ENCODE measurements at places on chromosomes 4 and X.

GRCh38 chr4:138841343-138841742 lies 174.2 kb upstream of the NOCT start:
- DNase-seq: no peak

GRCh38 chrX:44914532-44915198 lies 41.7 kb downstream of the KDM6A start:
- DNase-seq: no peak

GRCh38 chr4:176781739-176782100 lies 11.0 kb downstream of the VEGFC start:
- DNase-seq: no peak

GRCh38 chr4:87838890-87839591 lies 6.3 kb downstream of the MEPE start:
- DNase-seq: no peak

GRCh38 chrX:52353838-52354237 lies 15.0 kb upstream of the XAGE2 start:
- DNase-seq: no peak

- DNase-seq: no peak
These were observed 35.2 kb upstream of the AMBN start for GRCh38 chr4:70556856-70557255.

DNA sequence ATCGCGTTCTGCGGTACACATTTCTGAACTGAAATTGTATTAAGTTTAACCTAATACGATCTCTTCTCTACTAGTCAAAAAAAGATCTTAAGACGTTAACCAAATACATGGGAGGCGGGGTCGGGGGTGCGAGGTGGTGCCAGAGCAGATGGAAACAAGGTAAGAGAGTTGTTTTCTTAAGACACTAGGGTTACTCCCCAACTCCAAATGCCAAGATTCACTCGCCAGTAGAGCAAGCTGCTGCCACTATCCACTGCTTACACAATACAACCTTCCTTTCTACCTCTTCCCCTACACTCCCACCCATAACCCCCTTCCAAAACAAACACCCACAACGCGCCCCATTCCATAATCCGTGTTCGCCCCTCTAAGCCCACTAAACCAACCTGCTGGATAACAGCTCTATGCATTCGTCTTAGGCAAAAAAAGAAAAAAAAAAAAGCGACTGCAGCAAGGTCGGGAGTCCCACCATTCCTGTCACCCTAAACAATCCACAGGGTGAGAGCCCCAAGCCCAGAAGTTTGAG lies 1.3 kb downstream of the LCORL start:
- peak; percentile 21 for DNase-seq

- DNase-seq: no peak
These were observed 2.2 kb downstream of the PLXNB3 start for GRCh38 chrX:153766098-153766817.

DNA sequence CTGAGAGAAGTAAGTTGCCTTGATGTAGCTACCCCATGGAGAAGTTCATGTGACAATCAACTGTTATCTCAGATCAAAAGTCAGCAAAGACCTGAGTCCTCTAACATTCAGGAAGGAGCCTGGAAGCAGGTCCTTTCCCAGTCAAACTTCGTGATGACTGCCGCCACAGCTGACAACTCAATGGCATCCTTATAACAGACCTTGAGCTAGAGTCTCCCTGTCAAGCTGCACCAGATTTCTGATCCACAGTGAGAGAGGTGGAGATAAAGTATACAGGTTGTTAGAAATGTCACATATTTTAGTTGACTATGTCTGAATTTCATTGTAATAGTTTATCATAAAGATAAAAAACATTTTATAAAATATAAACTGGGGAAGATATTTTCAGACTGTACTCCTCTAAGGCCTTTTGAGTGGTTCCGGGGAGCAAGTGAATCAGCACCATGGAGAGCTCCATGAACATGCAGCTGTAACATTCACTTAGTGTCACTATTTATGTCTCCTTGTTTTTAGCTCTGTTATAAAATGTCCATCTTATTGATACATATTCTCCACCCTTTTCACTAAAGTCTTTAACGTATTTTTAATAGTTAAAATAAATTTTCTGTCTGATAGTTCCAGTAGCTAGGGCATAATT lies 1653.5 kb upstream of the AGA start:
- DNase-seq: no peak

DNA sequence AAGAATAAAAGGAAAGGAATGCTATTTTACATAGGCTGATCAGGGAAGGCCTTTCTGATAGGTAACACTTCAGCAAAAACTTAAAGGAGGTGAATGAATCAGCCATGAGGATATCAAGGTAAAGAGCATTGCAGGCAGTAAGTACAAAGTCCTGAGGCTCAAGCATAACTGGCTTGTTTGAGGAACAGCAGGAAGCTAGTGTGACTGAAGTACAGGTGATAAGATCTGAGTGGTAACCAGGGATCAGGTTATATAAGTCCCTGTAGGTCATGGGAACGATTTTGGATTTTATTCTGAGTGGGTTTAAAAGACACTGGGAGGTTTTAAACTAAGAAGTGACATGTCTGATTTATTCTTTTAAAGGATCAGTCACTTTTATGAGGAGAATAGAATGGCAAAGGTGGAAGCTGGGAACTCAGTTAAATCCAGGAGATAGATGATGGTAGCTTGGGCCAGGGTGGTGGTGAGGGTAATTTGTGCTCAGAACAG lies 47.1 kb upstream of the THOC2 start:
- DNase-seq: no peak

GRCh38 chrX:47941423-47941822 lies 62.4 kb downstream of the ZNF182 start:
- no peak for DNase-seq

GRCh38 chrX:98029861-98030260 lies 1146.2 kb downstream of the RPA4 start:
- no peak for DNase-seq

DNA sequence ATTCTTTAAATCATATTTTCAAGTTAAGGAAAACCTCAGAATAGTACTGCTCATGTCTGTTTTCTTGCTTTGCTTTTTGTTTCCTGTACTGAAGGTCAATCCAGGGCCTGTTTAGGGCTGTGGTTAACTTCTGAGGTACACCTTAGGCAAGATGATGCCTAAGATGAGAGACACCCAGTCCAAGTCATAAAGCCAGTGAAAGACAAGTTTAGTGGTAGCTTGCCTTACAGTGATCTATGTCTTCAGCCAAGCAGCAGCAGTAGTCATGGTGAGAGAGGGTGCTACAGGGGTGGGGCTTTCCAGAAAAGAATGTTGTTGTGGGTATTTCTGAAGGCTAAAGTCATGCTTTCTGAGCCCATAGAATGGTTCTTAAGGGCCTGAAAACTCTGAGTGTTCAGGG lies 173.7 kb downstream of the VSIG4 start:
- no peak for DNase-seq

DNA sequence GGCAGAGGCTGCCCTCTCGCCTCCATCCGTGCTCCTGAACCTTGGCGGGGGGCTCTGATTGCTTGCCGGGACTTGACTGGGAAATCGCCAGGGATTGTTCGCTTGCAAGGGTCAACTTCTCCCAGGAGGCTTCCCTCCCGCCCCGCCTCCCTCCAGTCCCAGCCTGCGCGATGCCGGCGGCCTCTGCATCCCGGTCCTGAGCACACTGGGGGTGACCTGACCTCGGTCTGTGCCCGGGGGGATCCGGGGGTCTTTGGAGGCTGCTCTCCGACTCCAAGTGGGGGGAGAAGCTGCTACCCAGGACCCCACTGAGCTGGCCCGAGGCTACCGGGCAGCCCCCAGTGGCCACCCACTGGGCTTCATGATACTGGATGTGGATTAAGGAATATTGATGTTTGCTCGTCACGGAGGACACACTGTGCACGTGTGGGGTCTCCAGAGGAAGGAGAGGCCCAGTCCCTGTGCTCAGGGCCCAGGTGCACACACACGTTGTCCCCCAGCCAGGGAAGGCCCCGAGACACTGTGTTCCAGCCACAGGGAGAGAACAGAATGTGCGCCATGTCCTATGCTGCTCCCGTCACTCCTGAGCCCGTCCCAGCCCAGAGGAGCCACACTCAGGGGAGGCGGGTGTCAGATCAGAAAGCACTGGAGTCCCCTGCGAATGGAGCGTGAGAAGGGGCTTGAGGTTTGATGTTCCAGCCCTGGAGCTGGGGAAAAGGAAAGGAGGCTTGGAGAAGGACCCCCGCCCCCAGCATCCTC lies 55.9 kb upstream of the NKX1-1 start:
- DNase-seq: no peak

- DNase-seq: no peak
These were observed 6.9 kb downstream of the MOB1B start for GRCh38 chr4:70908993-70909556.

GRCh38 chr4:110849461-110849860 lies 226.6 kb upstream of the PITX2 start:
- no peak for DNase-seq

DNA sequence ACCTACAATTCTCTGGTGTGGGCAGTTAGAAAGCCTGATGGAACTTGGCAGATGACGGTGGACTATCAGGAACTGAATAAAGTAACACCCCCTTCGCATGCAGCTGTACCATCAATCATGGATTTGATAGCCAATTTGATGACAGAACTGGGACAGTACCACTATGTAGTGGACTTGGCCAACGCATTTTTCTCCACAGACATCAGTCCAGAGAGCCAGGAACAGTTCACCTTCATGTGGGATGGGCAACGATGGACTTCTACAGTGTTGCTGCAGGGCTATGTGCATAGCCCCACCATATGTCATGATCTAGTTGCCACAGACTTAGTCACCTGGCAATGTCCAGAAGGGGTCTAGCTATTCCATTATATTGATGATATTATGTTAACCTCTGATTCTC lies 54.5 kb upstream of the CCDC149 start:
- DNase-seq: no peak

DNA sequence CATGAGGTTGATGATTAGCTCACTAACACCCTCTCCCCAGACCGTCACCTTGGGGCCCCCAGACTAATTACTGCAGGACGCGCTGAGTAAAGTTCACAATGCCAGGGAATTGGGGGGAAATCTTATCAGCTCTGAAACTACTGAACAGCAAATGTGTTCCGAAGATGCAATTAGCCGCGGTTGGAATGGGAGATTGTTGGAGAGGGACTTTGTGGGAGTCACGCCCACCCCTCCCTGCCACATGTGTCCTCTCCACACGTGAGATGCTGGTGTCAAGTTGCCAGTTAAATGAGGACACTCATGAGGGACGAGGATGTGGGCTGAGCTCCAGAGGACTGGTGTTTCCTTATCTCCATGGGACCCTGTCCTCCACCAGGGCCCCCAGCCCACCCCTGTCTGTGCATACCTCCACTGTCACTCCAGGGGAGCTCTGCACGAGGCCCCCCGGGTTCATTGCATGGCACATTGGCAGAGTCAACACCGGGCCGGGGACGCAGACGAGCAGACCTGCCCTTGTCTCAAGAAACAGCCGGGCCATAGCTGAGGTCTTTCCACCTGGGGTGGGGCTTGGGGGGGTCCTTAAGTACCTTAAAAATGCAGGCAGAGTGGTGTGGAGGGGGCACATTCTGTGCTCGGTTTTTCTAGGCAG lies 175.4 kb upstream of the PSAPL1 start:
- no peak for DNase-seq

DNA sequence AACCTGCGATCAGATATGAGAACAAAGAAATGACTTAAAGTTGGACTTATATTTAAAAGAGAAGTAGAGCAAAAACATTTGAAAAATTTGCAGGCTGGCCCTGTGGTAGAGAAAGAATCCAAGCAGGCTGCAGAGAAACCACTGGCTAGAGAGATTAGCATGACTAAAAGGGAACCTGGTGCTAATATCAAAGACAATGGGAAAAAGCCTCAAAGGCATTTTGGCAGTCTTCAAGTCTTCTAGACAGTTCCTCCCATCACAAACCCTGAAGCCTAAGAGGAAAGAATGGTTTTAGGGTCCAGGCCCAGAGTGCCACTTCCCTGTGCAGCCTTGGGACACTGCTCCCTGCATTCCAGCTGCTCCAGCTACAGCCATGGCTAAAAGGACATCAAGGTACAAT lies 33.4 kb downstream of the KCTD8 start:
- DNase-seq: no peak

- no peak for DNase-seq
These were observed 324.8 kb upstream of the NWD2 start for GRCh38 chr4:36919721-36920120.

DNA sequence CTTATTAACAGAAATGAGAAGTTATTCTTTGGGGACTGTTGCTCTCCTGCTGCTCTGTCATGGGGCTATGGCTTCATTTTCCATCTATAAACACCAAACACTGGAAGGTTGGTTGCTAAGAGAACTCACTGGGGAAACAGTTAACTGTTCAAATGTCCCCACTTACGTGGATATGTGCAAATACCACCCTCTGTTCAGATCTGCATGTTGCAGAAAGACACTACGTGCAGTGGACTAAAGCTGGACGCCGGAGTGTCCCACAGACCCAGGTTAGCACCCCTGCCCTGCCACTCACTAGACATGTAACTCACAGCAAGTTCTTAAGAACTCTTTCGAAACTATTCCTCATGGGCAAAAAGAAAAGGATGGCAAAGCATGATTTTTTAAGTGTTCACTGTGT lies 62.1 kb downstream of the SORBS2 start:
- DNase-seq: no peak

DNA sequence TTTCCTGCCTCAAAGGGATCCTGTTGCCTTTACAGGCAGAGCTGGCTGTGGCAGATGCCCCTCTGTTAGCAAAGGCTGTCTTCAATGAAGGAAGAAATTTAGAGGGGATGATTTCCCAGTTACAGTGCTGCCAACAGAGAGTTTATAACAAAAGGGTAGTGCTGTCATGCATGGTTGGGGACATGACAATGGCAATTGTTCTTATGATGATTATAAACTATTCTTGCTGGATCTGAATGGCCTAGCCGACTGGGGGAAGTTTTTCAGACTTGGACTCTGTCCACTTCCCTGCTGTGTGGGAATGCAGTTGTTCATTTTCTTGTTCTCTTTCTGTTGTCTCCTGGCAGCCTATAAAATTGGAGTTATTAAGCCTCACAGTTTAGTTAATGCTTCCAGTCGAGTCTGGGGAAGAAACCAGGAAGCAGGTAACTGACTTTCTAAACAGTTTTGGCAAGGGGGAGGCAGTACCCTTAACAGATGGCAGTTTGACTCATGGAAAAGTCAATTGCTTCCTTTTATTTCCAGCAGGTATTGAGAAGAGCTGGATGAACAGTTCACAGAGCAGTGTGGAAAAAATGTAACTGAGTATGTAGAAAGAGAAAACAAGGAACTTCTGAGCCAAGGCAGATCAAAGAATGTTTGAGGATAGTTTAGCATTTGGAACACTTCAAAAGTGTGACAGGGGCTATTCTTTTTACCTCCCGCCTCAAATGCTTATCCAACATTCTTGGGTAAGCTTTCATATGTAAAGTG lies 582.6 kb downstream of the RAPGEF2 start:
- no peak for DNase-seq

- no peak for DNase-seq
These were observed 899 bp downstream of the BMX start for GRCh38 chrX:15501506-15501905.

- no peak for DNase-seq
These were observed 349.8 kb downstream of the OPHN1 start for GRCh38 chrX:68083510-68083909.

All from stimulated activated naive CD4-positive, alpha-beta T cell (primary cell).